ENCODE measurements at places on chromosomes 5 and 9.

- DNase-seq = no peak
Measured at GRCh38 chr5:7616897-7617296, 221.0 kb downstream of the ADCY2 start.

DNA sequence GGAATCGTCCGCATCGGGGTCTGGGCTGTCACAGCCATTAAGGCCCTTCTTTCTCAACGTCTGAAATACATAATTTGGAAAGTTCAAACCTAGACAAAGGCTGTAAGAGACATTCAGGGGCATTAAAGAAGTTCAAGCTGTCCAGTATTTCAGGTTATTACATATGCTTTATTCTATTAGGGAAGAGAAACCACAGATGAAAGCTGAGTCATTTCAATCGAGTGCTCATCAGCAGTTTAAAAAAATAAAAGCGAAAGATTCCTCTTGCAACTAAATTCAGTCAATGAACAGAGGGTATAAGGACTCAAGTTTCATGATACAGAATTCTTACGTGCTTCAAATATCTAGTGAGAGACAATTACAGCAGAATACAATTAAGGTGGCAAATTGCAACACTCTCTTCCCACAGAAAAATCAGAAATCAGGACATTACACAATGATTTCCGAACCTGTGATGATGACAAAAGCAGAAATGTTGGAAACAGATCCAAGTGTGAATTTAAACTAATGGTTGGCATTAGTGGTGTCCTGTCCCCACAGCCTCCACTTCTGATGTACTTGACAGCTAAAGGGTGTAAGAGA is 121.6 kb downstream of the MEF2C start:
- DNase-seq = no peak

DNA sequence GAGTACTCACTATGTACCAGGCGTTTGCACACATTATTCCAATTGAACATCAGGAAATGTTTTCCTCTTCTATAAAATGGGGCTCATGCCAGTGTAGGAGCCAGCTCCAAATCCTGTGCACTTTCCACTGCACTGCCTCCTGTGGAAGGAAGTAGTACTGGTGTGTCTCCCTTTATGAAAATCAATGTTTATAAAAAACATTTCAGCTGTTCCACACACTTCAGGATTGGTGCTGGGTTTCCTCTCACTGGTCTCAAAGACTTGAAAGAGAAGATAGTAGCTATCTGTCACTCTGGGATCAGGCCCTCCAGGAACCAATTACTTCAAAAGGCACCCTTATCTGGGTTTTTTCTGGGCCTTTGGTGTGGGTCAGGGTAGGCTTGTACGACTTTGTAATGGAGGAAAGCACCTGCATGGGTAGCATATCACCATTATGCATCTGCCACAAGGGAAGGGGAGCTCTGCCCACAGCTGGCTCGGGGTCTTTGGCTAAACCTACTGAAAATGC is 32.5 kb downstream of the RAB14 start:
- no peak for DNase-seq

- DNase-seq = no peak
Measured at GRCh38 chr5:32168460-32169033, 5.6 kb downstream of the GOLPH3 start.

DNA sequence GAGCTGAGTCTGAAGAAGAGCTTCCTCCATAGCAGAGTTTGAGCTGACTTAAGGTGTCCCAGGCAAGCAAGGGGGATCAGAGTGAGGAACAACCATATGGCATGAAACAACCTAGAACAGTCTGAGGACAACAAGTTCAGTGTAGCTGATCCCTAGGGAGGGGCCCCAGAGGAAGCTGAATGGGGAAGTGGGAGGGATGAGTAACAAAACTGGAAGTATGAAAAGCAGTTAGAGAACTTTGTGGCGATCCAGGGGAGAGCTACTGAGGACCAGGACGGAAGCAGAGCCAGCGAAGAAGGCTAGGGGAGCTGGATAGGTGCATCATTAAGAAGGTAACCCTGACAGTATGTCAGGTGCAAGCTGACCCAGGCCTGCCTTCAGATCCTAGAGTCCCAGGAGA is 580.8 kb downstream of the BNC2 start:
- DNase-seq = no peak

DNA sequence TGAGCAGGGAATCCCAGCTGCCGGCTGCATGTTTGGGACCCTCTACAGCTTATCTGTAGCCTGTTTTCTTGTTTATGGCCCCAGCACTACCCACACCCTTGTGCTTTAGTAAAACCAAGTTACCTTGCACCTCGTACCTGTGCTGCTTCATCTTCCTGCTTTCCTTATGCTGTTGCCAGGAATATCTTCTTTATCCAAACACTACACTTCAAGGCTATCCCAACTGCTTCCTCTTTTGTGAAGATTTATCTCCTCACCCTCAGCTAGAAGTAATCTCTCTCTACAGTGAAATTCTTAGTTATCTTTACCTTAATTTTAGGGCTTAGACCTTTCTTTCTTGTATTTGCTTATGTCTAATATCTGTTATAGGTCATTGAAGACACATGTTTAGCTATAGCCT is 171.1 kb downstream of the KDM4C start:
- DNase-seq = no peak

DNA sequence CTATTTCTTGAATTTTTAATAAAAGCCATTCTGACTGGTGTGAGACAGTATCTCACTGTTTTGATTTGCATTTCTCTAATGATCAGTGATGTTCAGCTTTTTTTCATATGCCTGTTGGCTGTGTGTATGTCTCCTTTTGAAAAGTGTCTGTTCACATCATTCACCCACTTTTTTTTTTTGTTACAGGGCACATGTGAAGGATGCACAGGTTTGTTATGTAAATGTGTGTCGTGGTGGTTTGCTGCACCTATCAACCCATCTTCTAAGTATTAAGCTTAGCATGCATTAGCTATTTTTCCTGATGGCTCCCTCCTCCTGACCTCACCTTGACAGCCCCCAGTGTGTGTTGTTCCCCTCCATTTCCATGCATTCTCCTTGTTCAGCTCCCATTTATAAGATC is 39.3 kb upstream of the IFNE start:
- no peak for DNase-seq

DNA sequence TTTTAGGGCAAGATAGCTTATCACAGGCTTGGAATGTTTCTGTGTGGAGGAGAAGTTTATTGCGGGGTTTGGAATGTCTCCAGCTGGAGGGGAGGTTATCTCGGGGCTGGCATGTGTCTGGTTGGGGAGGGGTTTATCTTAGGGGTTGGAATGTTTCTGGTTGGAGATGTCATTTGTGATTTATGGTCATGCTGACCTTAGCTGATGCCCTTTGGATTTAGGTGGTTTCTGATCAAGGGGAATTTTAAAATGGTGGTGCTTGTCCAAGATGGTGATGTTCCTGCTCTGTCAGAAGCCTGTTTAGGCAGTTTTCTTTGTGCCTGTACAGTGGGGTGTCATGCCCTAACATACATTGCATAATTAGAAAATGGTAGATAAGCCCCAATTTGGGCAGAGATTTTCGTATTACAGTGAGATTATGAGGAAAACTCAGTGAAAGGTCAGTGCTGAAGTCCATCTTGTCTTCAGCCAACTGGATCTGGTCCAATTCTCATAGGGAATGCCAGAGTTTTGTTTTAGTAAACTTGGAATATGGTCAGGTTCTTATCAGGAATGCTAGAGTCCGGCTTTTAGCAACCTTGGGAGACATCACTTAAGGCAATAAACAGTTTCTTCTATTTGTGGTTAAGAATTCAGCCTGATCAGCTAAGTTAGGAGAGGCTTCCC is 14.3 kb downstream of the CDK20 start:
- no peak for DNase-seq

DNA sequence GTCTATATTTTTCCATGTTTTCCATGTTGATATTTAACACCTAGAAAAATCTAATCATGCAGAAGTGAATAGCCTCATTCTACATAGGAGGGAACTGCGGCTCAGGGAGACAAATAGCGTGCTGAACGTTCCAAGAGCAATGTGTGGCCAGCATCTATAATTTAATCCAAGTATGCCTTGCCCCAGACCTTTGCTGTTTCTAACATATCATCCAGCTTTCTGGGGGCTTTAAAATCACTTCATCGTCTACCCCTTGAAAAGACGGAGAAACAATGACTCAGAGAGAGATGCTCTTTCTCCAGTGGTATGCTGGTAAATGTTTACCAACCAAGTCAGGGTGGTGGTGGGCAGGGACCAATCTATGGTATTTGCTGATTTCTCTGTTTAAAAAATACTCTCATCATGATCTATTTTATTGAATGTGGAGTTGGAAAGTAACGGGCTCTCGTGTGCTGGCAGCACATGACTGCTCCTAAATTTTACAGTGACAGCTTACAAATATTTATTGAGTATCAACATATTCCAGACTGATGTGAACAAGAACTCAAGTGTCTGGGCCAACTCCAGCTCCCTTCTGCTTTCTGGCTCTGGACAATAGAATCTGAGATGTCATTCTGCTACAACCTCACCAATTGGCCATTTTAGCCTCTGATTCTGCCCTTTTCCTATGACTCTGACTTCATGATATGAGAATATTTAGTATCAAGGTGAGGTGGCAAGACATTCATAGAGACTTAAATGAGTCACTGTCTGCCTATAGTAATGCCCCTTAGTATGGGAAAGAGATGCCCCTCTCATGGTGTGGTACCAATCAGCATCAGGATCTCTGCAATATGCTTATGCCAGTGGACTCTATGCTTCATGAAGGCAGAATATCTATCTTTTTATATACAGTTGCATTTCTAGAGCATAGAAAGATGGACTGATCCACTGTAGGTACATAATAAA is 407.4 kb upstream of the TNC start:
- no peak for DNase-seq

DNA sequence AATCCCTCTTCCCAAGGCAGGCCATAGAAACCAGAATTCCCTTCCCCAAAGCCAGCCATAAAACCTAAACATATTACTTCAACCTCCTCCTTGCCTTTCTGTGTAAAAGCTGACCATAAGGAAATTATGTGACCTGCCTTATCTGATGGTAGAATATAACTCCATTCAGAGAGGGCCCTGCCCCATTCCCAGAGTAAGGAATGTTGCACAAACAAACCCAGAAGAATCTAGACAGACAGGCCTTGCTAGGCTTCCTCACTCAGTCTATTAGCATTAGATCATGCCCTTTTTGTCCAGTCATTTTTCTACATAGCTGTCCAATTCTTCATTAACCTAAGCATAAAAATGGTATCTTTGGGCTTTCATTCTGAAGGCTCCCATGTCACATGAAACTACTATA is 17.8 kb upstream of the IFNB1 start:
- DNase-seq = no peak

- DNase-seq = no peak
Measured at GRCh38 chr5:175098301-175098700, 345.7 kb downstream of the DRD1 start.

- DNase-seq = no peak
Measured at GRCh38 chr5:61252643-61252925, 79.5 kb upstream of the ZSWIM6 start.

DNA sequence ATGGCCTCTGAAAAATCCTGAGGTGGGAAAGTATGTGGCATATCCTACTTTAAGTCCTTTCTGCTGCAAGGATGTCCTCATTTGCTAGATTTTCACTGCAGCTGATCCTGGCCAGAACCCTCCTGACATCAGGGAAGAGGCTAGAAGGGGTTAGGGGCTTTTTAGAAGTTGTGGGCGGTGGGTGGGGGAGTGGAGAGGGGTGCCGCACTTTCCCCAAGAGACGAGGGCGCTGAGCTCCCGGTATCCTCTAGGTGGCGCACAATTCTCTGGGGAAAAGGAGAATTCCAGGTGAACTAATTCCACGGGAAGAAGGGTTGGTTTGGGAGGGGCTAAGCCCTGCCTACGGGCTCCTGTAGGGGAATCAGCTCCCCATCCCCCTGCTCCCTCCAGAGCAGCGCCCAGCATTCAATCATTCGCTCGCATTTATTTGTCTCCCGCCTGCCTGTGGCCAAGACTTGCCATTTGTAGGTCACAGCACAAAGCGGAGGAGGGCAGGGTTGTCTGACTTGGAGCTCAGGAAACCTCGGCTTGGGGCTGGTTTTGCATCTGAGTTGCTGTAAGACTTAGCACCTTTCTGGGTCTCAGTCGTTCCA is 42.9 kb upstream of the HAND1 start:
- no peak for DNase-seq

DNA sequence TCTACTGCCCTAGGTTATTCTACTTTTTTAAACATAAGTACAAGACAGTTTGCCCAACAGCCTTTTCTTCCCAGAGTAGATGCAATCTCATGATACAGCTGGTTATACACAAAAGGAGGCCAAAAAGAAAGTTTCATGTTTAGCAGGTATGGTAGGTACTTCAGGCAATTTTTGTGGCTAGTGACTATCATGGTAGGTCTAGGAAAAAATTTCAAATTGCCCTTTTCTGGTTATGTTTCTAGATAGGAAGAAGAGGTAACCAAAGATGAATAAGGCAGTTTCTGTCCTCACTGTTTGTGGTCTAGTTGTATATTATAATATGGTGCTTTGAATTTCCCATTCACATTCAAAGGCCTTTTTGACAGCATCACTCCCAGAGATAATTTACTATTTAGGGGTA is 19.7 kb downstream of the MEGF9 start:
- DNase-seq = no peak

GRCh38 chr9:135290566-135290965 is 189.0 kb upstream of the PPP1R26 start:
- no peak for DNase-seq

- DNase-seq = no peak
Measured at GRCh38 chr9:117821954-117822353, 117.8 kb downstream of the TLR4 start.

- no peak for DNase-seq
Measured at GRCh38 chr5:94181895-94182294, 436.5 kb downstream of the KIAA0825 start.

GRCh38 chr9:17761984-17762676 is 183.3 kb downstream of the SH3GL2 start:
- DNase-seq = no peak

DNA sequence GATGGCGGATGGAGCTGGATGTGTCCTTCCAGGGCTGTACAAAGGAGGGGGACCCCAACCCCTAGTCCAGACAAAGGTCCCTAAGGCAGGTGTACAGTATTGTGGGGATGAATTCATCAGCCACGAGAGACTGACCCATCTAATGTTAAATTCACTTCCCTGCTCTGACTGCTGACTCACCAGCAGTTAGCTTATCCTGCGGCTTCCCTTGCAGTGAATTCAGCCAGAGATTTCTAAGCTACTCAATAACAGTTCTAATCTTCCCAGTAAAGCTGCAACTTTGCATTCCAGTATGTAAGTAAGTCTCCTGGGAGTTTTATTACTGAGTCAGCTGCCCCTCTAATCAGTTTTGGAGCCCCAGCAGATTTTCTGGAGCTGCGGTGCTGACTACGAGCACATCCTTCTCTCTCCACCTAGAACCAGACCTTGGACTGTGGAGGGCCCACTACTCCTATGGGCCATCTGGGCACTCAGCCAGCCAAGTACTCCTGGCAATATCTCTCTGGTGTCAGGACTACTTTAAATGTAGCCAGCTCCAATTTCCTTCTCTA is 16.1 kb downstream of the B4GALT1 start:
- DNase-seq = no peak

DNA sequence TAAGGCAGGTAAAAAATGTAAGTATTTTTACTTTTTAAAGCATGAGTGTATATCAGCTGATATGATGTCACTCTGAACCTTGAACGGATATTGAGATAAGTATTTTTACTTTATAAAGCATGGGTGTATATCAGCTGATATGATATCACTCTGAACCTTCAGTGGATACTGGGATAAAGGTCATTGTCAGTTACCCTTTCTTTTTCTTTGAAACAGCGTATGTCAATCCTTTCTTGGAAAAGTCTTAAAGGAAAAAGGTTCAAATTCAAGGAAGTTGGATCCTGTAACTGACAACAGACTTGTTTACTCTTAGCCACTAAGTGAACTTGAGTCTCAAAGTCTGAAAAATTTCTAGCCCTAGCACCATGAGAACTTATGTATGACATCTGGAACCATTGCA is 61.7 kb upstream of the IFNK start:
- no peak for DNase-seq
